ENCODE measurements at places on chromosomes 16 and 17.

DNA sequence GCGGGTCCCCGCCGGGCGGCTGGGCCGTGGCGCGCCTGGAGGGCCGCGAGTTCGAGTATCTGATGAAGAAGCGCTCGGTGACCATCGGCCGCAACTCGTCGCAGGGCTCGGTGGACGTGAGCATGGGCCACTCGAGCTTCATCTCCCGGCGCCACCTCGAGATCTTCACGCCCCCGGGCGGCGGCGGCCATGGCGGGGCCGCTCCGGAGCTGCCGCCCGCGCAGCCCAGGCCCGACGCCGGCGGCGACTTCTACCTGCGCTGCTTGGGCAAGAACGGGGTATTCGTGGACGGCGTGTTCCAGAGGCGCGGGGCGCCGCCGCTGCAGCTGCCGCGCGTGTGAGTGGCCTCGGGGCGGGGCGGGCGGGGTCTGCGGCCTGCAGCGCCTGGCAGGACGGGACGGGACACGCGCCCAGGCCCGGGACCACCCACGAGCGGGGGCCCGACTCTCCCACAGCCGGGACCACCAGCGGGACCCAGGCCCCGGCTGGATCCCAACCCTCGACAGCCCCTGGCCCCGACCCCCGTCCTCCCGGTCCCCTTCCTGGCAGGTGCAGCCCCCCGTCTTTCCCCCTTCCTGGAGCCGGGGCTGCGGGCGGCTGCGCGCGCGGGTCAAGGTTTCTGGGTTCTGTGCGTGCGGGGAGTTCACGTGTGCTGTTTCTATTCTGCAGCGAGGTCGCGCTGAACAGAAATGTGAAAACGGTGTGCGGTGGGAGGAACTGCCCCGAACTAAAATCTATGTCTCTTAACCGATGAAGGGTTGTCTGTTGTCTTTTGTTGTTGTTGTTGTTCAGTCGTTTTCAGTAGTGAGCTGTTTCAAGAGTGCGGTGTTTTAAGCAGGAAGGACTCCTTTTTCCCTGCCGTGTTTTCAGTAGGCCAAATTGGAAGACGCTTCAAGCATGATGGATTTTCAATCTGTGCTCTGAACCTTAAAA, 705 bp downstream of the FOXK2 start:
- no peak for DNase-seq

DNA sequence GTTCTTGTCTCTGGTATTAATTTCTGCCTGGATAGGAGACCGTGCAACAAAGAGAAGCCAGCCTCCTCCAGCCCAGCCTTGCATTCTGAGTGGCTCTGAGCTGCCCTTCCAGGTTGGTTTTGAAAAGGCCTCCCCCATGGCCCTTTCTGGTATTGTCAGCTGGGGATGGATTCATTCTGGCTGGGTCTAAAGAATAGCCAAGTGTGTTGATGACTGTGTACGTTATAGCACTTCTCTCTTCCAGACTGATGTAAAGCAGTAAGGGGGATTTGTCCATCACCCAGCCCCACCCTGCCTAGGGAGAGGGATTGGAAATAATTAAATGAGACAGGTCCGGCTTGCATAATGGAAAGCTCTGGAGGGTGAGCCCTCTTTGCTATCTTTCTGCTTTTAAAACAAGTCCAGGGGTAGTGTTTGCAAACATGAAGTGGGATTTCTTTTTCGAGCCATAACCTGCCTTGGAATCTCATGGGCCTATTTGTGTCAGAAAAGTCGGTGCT, 146.4 kb downstream of the MSI2 start:
- DNase-seq = no peak

DNA sequence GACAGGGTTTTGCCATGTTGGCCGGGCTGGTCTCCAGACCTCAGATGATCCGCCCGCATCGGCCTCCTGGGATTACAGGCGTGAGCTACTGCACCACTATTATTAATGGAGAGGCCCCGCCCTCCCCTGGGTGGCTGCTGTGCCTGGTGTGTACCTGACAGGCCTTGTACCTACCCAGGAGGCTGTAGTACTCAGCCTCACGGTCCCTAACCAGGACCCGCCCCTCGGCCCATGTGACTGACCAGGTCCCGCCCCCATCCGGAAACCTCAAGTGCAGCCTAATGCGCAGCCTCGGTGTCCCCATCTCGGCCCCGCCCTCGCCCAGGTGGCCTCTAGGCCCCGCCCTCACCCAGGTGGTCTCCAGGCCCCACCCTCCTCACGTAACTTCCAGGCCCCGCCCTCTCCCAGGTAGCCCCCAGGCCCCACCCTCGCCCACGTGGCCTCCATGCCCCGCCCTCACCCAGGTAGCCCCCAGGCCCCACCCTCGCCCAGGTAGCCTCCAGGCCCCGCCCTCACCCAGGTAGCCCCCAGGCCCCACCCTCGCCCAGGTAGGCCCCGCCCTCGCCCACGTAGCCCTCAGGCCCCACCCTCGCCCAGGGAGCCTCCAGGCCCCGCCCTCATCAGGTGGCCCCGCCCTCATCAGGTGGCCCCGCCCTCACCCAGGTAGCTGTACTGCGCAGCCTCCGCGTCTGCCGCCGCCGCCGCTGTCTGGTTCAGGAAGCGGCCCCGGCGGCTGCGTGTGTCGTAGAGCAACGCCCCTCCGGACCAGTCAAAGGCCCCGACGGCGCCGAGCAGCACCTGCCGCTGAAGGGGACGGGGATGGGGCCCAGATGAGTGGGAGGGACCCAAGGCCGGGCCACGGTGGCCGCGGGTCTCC, 31.0 kb downstream of the HASPIN start:
- no peak for DNase-seq

GRCh38 chr17:56707312-56708219, 114.1 kb downstream of the NOG start:
- no peak for DNase-seq

- DNase-seq = no peak
Measured at GRCh38 chr16:80974649-80975376, 31.9 kb downstream of the CMC2 start.

DNA sequence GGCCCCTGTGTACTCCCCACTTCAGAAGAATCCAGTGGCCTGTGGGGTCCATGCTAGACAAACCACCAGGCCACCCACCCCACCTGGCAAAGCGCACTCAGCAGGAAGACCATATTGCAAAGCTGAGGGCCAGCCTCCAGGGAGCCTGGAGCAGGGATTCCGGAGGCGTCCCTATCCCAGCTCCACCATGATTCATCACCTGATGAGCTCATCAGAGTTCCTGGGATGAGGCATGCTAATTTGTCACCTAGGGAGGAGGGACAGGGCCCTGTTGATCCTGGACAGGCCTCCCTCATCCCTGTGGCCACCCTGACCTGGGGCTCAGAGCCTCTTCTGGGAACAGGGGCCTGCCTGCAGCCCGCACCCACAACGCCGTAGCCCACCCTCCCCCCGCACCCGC, 131.6 kb upstream of the PLCG2 start:
- no peak for DNase-seq

DNA sequence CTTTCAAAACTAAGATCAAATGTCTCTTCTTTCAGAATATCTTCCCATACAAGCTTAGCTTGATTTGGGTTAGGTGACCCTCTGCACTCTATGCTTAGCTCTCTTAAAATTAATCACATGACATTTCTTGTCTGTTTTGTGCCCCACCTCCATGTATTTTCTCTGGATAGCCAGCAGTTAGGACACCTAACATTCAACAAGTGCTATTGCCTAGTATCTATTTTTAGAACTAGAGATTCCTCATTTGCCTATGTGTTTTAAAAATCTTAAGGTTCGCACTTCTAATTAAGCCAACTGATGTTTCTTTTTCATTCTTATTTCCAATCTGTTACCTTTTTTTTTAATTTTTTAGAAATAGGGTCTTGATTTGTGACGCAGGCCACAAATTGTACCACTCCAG, 129.7 kb upstream of the C17orf78 start:
- DNase-seq = no peak

- no peak for DNase-seq
Measured at GRCh38 chr17:68382582-68383085, 74.7 kb downstream of the WIPI1 start.

- no peak for DNase-seq
Measured at GRCh38 chr17:3675886-3676285, 7.3 kb downstream of the EMC6 start.

- no peak for DNase-seq
Measured at GRCh38 chr17:47207143-47208067, 1.7 kb upstream of the MYL4 start.

GRCh38 chr16:2198283-2198682, 1.9 kb upstream of the CASKIN1 start:
- no peak for DNase-seq

DNA sequence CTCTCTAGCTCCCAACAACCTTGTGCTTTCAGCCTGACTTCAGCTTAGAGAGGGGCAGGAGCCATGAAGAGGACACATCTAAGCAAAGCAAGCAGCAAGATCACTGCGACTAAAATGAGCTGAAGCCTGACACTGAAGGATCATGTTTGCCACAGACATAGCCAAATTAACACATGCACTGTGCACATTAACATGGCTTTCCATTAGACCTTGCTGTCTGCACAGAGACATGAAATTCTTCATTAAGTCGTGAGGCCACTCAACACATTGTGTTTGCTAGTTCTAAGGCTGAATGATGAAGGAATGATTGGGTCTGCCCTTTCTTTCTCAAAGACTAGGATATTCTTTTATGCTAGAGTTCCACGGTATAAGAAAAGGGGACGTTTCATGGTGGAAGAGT, 558.3 kb upstream of the PSMD7 start:
- DNase-seq = no peak

GRCh38 chr17:36736201-36737156, 135.1 kb downstream of the MRM1 start:
- DNase-seq = no peak

- no peak for DNase-seq
Measured at GRCh38 chr16:11386791-11387546, 41.7 kb downstream of the RMI2 start.

- no peak for DNase-seq
Measured at GRCh38 chr17:57517632-57518456, 227.3 kb downstream of the CCDC182 start.

DNA sequence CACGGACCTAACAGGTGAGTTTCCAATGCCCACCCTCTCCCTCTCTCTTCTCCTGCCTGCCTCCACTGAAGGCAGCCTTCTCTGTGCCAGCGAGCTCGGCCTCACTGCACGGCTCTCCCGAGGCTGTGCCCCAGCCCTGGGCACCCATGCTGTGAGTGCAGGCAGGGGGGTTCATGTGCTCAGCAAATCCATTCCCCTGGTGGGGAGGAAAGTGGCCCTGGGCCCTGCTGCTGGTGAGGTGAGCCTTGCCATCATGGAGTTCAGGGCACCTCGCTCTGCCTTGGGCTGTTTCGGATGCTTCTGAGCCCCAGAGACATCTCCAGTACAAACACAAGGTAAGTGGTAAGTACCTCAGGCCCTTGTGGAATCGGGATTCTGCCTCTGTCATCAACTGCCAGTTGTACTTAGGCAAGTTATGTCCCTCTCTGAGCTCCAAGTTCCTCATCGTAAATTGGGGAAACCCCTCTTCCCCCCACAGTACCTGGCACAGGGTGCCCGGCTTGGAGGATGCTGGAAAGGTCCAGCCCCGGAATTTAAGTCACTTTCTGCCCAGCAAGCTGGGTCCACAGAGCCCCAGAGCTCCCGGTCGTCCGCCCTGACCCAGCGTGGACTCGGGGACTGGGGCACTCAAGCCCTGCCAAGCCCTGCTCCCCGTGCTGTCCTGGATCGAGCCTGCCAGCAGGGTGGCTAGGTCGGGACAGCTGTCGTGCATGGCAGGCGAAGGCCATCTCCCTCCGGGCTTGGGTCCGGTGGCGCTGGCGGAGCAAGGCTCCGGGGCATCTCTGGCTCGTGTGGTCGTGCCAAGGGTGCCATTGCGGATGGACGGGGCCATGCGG, 684 bp upstream of the NUDT16L1 start:
- DNase-seq = no peak

GRCh38 chr16:66481081-66481942, 54.2 kb downstream of the BEAN1 start:
- DNase-seq = no peak

DNA sequence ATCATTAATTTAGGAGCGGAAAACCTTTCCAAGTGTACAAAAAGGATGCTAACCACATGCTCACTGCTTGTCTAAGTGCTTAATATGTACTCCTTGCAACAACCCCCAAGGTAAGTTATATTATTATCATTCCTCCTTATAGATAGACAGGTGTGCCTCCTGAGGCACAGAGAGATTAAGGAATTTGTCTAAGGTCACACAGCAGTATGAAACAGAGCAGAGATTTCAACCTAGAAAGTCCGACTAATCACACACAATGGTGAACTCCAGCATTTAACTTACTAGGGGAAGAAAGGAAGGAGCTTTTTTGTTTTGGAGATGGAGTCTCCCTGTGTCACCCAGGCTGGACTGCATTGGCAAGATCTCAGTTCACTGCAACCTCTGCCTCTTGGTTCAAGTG, 37.0 kb upstream of the USP7 start:
- DNase-seq = no peak

Measured in SK-N-MC (cell line).